ENCODE measurements at places on chromosomes 5 and 9.

DNA sequence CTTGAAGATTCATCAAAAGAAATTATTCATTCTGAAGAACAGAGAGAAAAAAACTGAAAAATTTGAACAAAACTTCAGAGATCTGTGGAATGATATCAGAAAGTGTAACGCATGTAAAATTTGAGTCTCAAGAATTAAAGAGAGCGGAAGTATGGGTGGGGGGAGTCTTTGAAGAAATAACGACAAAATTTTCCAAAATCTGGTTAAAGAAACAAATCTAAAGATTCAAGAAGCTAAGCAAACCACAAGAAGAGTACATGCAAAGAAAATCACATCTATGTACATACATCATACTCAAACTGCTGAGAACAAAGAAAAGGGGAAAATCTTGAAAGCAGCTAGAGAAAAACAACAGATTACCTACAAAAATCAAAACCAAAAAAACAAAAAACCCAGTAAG, 149.4 kb upstream of the TBCA start:
- no peak for DNase-seq

GRCh38 chr5:166906991-166907713, 1384.3 kb upstream of the WWC1 start:
- DNase-seq = peak; percentile 43

- DNase-seq = no peak
Observed at GRCh38 chr5:107356891-107357290, 313.8 kb downstream of the EFNA5 start.

DNA sequence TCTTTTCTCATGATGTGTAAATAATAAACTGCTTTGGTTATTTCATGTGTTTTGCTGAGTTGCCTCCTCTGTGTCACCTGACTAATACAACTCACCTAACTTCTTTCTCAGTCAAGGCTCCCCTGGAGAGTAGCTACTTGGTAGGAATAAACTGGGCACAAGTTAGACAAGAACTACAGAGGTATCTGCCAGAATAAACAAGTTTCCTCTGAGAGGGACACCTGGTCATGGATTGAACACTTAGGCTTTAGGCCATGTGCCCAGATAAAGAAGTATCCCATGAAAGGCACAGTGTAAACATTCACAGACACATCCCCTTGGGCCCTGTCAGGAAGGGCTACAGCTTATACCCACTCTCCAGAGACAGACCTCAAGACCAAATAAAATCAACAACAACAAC, 532.5 kb downstream of the KIF4B start:
- no peak for DNase-seq

DNA sequence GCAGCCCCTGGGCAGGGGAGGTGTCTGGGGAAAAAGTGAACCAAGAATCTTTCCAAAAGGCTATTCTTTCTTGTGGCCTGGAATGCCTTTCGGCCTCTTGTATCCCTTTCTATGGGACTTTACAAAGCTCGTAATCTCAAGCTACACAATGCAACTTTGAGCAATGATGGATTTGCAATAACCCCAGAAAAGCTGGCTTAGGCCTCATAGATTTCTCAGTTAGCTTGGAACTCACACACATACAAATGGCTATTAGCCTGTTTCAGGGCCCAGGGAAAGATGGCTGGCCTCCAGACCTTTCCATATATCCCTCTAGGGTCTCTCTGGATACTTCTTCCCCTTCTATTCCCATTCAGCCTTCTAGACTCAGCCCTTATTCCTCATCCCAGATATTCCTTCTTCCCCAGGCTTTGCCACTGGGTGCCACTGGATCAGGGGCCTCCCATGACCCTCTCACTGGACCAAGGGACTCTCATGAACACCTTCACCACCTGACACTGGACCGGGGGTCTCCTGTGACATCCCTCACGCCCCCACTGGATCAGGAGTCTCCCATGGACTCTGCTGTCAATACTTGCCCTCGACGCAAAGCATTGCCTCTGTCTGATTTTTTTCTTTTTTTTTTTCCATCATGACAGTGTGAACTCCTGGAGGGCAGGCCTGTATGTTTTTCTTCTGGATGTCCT, 59.5 kb downstream of the RAD23B start:
- DNase-seq = no peak

- no peak for DNase-seq
Observed at GRCh38 chr5:76408104-76408654, 5.1 kb downstream of the IQGAP2 start.

- DNase-seq = no peak
Observed at GRCh38 chr9:118575341-118576070, 793.7 kb downstream of the BRINP1 start.

DNA sequence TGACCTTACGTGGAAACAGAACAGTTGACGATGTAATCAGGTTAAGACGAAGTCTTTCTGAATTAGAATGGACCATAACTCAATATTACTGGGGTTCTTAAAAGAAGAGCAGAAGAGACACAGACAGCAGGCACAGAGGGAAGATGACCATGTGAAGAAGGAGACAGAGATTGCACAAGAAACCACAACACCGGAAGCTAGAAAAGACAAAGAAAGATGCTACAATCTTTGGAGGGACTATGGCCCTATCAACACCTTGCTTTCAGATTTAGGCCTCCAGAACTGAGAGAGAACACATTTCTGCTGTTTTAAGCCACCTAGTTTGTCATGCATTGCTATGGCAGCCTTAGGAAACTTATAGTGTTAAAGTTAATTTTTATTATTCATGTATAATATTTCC, 27.1 kb downstream of the CDH9 start:
- no peak for DNase-seq

- DNase-seq = peak; percentile 65
Observed at GRCh38 chr9:133994353-133995011, 2.4 kb upstream of the VAV2 start.

- DNase-seq = no peak
Observed at GRCh38 chr9:134187110-134187531, 22.8 kb upstream of the RNU6ATAC start.

- no peak for DNase-seq
Observed at GRCh38 chr5:55450050-55450765, 84.6 kb downstream of the PLPP1 start.

GRCh38 chr5:169531631-169532030, 51.9 kb upstream of the SPDL1 start:
- no peak for DNase-seq

- peak; percentile 96 for DNase-seq
Observed at GRCh38 chr9:4137234-4137633, 162.6 kb downstream of the GLIS3 start.

GRCh38 chr5:32475334-32476097, 31.0 kb upstream of the ZFR start:
- DNase-seq = no peak

GRCh38 chr9:97502222-97502983, 937 bp downstream of the TMOD1 start:
- DNase-seq = no peak

- no peak for DNase-seq
Observed at GRCh38 chr5:172999974-173000373, 16.4 kb downstream of the ATP6V0E1 start.

DNA sequence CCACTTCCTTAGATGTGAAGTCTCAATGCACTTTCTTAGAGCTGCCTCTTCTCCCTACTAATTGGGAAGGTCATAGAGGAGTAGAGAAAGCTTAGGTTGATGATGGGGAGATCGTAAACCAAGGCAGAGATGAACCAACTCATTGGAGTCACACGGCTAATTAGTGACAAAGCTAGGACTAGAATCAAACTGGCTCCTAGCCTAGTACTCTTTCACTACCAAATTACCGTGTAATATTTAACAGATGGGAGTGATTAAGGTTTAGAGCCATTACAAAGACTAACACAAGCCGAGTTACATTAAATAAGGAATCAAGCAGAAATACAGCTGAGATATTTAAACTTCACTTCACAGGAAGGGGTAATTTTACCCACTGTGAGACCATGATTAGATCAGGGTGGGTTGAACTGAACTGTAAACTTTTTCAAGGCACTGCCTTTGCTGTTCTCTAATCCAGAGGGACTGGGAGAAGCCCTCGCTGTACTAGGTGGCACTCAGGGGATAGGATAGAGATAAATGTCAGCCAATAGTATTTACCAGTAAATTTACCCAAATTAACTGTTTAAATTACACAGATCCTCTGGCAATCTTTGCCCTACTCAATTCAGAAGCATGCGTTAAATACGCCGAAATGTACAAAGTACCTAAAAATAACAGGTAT, 166.4 kb upstream of the PIK3R1 start:
- DNase-seq = no peak

DNA sequence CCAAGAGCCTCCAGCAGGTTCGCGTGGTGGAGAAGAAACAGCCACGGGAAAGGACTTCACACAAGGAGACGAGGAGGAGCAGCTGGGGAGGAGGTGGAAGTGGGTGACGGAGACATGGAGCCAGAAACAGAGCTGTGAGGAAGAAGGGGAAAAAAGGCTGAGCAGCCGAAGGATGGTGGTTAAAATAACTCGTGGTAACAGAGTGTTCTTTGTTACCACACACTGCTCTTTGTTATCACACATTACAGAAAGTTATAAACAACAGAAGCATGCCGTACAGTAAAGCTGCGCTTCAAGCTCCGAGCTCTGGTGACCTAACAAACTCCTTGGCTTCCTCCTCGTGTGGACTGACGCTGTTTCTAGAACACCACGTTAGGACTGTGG, 215.4 kb downstream of the GLIS3 start:
- DNase-seq = no peak

DNA sequence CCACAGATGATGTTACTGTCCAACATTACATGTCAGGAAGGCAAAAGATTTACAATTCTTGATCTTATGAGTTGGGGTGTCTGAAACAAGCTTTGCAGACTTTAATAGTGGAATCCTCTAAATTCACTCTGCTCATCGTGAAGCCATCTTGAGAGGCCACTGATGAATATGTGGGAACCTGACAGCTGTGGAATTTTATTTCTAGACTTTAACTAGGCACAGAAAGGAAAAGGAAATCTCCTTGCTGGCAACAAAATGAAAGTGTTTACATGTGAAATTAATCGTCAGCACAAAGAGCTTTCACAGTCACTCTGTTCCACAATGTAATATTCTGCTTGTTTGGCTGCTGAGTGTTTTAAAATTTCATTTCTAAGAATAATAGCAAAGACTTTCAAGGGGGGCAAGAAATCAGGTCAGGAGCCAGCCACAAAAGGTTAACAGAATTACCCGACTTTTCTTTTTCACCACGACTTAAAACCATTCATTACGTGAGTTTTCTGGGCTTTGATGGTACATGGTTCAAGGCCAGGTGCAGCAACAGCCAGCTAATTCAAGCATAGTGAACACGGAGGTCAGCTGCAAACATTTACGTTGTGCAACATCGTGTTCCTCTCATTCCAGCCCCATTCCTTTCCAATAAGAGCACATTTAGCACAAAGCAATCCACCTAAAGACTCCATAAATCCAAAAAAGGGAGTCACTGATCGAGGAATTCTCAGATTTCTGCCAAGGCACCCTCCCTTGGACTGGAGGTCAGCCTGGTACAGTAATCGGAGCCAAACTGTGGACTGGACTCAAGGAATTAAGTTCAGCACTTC, 14.6 kb downstream of the NREP start:
- DNase-seq = peak; percentile 15

DNA sequence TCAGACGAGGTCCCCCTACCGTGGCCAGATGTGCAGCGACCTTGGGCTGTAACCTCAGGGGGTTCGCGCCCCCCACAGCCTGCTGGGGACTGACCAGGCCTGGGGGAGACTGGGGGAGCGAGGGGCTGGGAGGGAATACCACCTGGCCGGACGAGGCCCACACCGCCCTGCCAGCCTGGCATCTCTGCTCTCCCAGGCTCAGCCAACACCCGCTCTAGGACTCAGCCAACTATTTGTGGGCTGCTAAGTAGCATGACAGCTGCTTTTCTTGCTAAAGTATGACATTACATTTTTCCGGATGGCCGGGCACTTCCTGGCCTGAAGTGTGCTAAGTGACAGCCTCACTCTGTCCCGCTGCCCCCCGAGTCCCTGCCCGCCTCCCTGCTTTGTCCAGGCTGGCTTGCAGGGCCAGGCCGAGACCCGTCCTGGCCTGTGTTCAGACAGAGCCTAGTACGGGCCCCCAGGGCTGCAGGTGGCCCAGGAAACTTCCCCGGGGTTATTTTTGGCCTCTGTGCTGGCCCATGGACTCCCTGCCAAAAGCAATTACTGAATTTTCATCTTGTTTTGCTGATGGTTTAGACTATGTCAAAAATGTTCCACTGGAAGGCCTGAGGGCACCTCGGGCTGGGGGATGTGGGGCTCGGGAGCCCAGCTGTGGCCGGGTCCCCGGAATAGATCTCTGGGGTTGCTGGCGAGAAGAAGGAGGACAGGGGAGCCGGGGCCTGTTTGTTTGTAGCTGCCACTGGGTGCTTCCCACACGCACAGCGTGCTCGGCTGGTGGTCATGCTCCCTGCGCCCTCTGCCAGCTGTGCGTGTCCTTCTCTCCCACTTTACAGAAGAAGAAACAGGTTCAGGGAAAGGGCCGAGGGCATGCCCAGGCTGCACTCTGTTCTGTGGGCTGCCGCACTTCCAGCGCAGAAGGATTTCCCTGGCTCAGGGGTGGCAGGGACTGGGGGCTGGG, 13.4 kb upstream of the SLC2A6 start:
- no peak for DNase-seq

GRCh38 chr5:42894057-42894456, 82.4 kb upstream of the SELENOP start:
- no peak for DNase-seq

DNA sequence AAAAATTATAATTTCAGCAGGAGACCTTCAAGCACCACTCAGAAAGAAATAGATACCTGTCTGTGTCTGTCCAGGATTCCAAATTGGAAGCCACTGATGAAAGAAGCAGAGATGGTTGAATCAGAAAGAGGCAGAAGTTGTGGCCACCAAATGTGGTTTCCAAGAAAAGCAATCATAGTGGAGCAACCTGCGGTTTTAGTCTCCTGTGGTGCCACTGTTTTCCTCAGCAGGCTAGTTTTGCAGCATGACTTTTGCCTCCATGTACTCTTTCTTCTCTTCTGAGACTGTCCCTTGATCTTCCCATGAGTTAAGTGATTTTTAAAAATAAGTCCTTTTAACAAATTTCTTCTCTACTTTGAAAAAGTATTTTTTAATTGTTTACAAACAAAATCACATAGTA, 535.8 kb downstream of the CYLC2 start:
- no peak for DNase-seq

DNA sequence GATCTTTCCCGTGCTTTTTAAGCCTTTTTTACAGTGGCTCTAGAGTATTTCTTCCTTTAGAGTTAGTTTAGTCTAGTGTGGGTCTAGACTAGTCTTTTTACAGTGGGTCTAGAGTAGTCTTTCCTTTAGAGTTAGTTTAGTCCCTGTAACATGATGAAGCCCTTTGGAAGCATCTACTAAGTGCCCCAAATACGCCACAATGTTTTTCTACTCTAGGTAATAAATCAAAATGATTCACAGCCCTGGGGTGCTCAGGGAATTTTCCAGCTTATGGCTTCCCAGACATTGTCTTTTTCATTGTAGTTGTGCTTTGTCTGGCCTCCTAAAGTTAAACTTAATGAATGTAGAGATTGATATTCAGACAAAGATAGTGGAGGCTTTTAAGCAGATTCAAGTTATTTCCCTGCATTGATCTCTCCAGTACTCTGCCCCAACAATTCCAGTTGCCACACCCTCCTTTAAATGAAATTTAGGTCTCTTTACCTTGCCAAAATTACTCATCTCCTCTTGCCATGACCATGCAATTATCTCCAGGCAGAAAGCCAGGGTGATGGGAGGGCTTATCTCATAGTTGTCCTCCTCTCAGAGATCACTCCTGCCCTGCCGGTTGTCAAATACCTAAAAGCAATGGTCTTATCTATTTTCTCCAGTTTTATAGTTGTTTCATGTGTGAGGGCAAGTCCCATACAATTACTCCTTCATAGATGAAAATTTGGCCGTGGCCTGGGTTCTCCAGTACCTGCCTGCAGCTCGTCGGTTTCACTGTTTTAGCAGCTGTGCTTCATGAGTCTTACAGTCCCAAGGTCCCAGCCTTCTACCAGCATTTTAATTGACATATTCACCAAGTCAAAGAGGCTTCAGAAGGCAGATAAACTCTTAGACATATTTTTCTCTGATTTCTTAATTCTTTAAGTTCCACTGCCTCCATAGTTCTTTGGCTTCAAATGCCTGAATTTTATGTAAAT, 794.0 kb upstream of the COX7C start:
- no peak for DNase-seq

All from ACHN (cell line).